ENCODE measurements at places on chromosomes 12 and 14. TPM values are rescaled to one million over a fixed set of nuclear protein-coding genes. Genes with fewer than 3 reads are reported as not detected.

GRCh38 chr12:17278946-17279345, 673.0 kb upstream of the LMO3 start:
- no peak for DNase-seq
- no peaks in the 10 kb centered on the region for H3K36me3 ChIP-seq
- no peaks in the 10 kb centered on the region for H3K27me3 ChIP-seq
- H3K4me1 ChIP-seq, result no peaks in the 10 kb centered on the region

- no peak overlapping the region for H3K4me3 ChIP-seq
- peaks cover 5% of the 10 kb centered on the region for H3K4me1 ChIP-seq
- H3K36me3 ChIP-seq, result peaks cover 8% of the 10 kb centered on the region
- no peak overlapping the region for H3K27ac ChIP-seq
- DNase-seq, result no peak
These were observed 316.4 kb downstream of the ZFP36L1 start for GRCh38 chr14:68476212-68477109.

- no peak overlapping the region for H3K27ac ChIP-seq
- peak overlapping the region; percentile 26 for H3K4me3 ChIP-seq
- DNase-seq, result peak; percentile 63
- peaks cover 59% of the 10 kb centered on the region for H3K27me3 ChIP-seq
These were observed 469.6 kb downstream of the RGS6 start for GRCh38 chr14:72401632-72402376.

GLIPR1L1 gene
- total RNA-seq, result not detected

- no peaks in the 10 kb centered on the region for H3K4me1 ChIP-seq
- H3K27ac ChIP-seq, result no peak overlapping the region
- H3K4me3 ChIP-seq, result no peak overlapping the region
- no peaks in the 10 kb centered on the region for H3K27me3 ChIP-seq
- H3K36me3 ChIP-seq, result no peaks in the 10 kb centered on the region
These were observed 278.3 kb downstream of the NRXN3 start for GRCh38 chr14:78448164-78449094.

GRCh38 chr12:11840366-11840765, 190.9 kb downstream of the ETV6 start:
- no peaks in the 10 kb centered on the region for H3K27me3 ChIP-seq
- H3K4me3 ChIP-seq, result no peak overlapping the region
- no peak for DNase-seq
- peaks cover 7% of the 10 kb centered on the region for H3K4me1 ChIP-seq

BRMS1L gene
- total RNA-seq, result 5.0 TPM

DNA sequence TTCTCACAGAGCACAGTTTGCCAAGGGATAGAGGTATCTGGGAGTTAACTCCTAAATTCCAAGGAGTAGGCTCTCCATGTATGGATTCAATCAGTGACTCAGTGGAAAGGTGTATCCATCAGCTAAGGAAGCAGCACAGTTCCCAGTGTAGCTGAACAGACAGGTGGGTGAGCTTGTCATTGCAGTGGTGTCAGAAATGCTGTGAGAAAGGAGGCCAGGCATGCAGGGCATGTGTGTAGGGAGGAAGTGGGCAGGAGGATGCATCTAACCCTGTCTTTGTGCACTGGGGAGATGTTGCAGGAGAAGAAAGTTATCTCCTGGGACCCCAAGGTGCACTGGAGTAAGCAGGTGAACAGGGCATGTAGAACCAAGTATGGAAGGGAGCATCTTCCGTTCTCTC, 539.0 kb downstream of the VRK1 start:
- no peak for DNase-seq

GRCh38 chr14:24159777-24160498, 1.1 kb upstream of the IRF9 start:
- H3K27me3 ChIP-seq, result no peaks in the 10 kb centered on the region
- no peak for DNase-seq
- H3K36me3 ChIP-seq, result peaks cover 70% of the 10 kb centered on the region

DNA sequence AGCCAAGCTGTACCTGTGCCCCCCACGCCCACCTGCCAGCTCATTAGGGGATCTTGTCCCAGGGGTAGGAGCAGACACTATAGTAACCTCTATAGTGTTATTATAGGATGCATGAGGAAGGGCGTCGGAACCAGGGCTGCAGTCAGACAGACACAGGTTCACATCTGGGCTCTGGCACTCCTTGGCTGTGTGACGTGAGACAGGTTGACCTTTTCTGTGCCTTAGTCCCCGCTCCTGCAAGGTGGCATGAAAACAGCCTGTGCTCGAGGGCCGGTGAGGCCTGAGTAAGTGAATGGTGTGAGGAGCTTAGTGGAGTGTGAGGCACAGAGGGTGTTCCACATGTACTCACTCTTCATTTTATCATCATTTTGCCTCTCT, 19.0 kb downstream of the ASB2 start:
- H3K36me3 ChIP-seq, result peaks cover 2% of the 10 kb centered on the region
- DNase-seq, result no peak
- H3K4me3 ChIP-seq, result peak overlapping the region; percentile 80
- H3K4me1 ChIP-seq, result peaks cover 87% of the 10 kb centered on the region
- peak overlapping the region; percentile 84 for H3K27ac ChIP-seq
- no peaks in the 10 kb centered on the region for H3K27me3 ChIP-seq

GRCh38 chr14:73723797-73724661, 9.8 kb upstream of the PNMA1 start:
- H3K27me3 ChIP-seq, result no peaks in the 10 kb centered on the region
- no peak for DNase-seq
- H3K36me3 ChIP-seq, result peaks cover 35% of the 10 kb centered on the region

BHLHE41 gene
- total RNA-seq, result not detected

- H3K27ac ChIP-seq, result no peak overlapping the region
- no peaks in the 10 kb centered on the region for H3K4me1 ChIP-seq
- H3K36me3 ChIP-seq, result no peaks in the 10 kb centered on the region
- no peak overlapping the region for H3K4me3 ChIP-seq
- DNase-seq, result peak; percentile 68
- peaks cover 7% of the 10 kb centered on the region for H3K27me3 ChIP-seq
These were observed 103.9 kb upstream of the MYL2 start for GRCh38 chr12:111024205-111024801.

GRCh38 chr12:65335981-65336380, 57.5 kb downstream of the MSRB3 start:
- no peak overlapping the region for H3K4me3 ChIP-seq
- H3K36me3 ChIP-seq, result no peaks in the 10 kb centered on the region
- peaks cover 5% of the 10 kb centered on the region for H3K27me3 ChIP-seq
- H3K27ac ChIP-seq, result no peak overlapping the region
- no peak for DNase-seq
- no peaks in the 10 kb centered on the region for H3K4me1 ChIP-seq
